GOT3 (cell line): ENCODE measurements at places on chromosomes 13 and 19.

DNA sequence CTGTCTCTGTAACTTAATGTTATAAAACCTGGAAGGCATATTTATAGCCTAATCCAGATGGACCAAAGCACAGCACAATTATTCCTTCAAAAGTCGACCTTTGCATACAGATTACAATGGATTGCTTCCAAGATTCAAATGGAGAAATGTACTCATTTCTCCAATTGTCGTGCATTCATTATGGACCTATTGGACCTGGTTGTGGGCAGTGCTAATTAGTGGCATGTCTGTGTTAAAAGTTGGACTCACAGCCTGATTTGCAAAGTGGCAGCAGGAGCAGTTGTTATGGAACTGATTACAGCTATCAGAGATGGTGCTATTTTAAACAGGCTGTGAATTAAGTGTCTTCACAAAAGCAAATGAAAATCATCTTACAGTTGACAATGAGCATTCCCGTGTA, 1529.3 kb upstream of the SLC10A2 start:
- DNase-seq, result no peak

- DNase-seq, result no peak
Measured at GRCh38 chr13:44812818-44813217, 176.5 kb downstream of the NUFIP1 start.

GRCh38 chr19:45376045-45376724, 5.8 kb upstream of the ERCC2 start:
- DNase-seq, result peak; percentile 33

- DNase-seq, result no peak
Measured at GRCh38 chr13:71090990-71091389, 776.0 kb downstream of the DACH1 start.

GRCh38 chr13:98143157-98143553, 261 bp downstream of the FARP1 start:
- no peak for DNase-seq

DNA sequence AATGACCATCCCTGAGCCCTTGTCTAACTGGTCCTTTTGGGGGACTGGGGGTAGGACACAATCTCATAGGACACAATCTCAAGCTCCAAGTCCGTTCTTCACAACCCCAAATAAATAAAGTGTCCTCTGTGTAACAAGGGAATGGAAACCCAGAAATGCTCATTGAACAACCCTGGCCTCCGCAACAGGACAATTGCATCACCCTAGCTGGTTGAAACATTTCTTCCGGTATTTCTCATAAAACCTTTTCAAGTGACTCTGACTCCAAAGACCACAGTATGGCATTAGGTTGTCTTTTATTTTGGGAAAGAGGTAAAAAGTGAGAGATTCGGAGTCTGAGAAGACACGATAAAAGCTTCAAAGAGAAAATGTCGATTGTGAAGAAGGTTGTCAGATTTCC, 186.6 kb downstream of the ZNF536 start:
- no peak for DNase-seq

GRCh38 chr13:29901710-29902631, 51.6 kb upstream of the UBL3 start:
- no peak for DNase-seq

DNA sequence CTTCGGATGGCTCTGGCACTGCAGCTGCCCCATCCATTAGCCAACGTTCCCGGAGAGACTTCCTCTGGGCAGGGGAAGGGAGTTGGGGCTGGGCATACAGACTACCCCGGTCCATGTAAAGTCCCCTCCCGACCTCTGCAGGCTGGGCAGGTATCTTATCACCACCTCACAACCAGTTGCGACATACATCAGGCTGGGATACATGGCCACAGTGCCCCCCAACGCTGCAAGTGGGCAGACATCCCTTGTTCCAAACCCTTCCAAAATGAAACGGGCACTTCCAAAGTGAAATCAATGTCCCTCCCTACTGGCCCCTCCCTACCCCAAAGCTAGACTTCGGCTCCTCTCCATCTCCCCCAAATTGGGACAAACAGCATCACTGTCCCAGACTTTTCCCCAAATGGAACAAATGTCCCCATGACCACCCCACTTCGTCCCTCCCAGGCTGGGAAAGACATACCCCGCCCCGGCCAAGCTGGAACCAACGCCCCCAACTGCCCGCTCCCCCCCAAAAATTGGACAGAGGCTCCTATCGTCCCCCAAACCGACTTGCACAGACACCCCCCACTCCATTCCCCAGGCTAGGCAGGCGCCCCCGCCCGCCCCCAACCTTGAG, 5.0 kb downstream of the PALM3 start:
- DNase-seq, result no peak

- no peak for DNase-seq
Measured at GRCh38 chr13:33865945-33866344, 48.0 kb downstream of the RFC3 start.

- no peak for DNase-seq
Measured at GRCh38 chr19:47499863-47500830, 14.7 kb downstream of the NAPA start.

GRCh38 chr19:46451352-46451751, 20.0 kb downstream of the PNMA8A start:
- no peak for DNase-seq

- no peak for DNase-seq
Measured at GRCh38 chr19:13917888-13918406, 11.9 kb downstream of the CC2D1A start.

GRCh38 chr19:1287354-1288225, 1.9 kb downstream of the EFNA2 start:
- no peak for DNase-seq

DNA sequence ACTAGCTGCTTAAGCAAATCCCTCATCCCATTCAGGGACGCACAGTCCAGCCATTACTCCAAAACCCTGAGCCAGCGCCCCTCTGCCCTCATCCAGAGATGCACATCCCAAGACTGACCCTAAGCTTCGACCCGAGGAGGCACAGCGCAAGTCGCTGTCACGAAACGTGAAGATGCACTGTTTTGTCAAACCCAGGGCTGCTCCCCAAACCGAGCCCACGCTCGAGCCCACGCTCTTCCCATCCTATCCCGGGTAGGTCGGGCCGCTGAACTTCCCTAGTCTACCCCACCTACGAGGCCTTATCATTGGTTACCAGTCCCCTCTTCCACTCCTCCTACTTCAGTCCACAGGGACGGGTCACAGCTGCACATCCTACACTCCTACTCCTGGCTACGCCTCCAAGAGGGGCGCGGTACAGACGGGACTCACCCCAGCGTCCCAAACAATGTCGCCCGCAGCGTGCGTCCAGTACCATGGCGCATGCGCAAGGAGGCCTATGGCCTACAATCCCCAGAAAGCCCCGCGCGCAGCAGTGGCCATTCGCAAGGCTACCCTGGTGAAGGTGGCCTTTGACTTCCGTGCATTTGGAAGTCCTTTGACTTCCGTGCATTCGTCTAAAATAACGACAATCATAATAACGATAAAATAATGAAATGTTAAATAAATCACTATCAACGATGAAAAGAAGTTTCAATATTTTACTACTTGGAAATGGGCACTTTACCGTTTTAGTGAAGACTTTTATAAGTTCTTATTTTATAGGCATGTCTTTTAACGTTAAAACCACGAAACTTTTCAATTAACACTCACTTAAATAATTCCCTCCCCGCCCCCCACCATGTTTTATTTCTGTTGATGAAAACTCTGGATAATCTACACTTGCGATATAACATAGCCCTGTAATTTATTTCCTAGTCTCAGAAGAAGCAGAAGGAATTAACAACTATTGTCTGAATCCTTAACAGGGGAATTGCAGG, at the start of gene ZNF285:
TSS of gene ZNF285 (minus strand) at position 470 of the 977 bp plus-strand sequence. CDS start 4,395 bp downstream, outside the sequence.
- DNase-seq, result no peak

DNA sequence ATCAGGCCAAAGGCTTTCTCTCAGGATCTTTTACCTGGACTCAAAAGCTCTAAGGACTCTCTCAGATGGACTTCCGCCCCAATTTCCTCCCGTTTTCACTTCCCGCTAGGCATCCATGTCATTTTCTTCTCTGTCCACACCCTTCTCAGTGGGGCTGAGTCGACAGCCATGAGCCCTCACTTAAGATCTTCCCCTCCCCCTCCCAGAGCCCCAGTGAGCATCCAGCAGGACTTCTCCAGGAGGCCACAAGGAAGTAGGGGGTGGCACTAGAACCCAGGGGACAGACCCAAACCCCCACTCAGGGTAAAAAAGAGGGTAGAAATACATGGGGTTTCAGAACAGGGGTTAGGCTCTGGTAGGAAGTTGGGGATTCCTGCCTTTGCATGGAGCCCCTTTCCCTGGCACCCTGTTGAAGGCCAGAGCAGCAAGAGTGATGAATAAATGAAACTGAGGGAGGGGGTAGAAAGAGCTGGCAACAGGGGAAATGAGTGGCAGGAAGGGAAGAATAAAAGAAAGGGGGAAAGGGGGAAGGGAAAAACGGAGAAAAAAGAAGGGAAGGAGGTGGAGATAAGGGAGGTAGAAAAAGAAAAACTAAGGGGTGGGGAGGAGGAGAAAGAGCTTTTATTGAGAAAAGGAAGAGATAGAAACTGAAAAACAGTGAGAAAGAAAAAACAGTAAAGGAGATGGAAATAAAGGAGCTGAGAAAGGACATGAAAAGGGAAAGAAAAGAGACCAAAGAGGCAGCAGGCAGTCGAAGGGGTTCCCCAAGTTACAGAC, 42.3 kb downstream of the DEDD2 start:
- DNase-seq, result no peak

DNA sequence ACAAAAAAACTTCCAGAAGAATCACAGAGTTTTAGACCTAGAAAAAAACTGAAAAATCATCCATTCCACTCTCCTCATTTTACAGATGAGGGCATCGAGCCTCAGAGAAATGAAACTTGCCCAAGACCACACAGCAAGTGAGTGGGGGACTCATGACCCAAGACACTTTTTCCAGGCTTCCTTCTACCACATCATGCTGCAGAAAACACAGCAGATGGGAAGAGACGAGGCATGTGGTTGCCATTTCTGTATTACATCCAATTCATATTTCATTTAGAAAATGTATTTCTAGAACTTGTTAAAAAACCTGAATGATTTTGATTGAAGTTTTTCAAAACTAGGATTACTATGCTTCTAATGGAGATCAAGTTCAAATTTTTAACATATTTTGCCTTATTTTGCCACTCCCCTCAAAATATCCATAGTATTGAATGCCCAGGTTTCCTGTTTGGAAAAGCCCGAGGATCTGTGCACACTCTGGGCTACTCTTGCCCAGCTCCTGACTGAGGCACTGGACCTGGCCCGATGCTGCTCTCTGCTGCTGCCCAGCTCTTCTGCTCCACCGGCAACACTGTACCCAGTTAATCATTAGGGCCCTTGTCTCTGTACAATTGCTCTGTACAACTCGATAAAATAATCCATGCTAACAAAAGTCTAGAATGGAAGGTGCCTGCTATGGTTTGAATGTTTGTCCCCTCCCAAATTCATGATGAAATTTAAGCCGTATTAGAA, 157.4 kb downstream of the EFNB2 start:
- DNase-seq, result no peak

DNA sequence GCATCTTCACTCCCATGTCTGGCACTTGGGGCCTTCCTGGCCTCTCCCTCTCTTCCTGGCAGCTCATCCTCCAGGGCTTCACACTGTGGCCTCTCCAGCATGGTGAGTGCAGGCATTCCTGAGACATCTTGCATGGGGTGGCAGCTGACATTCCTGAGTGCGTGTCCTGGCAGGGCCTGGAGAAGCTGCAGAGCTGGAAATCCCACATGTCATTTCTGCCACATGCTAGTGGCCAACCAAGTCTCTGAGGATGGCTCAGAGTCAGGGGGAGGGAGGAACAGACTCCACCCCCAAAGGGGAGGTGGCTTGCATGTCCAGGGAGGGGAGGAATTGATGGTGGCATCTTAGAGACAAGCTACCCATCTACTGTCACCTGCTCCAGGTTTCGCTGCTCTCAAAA, 41.6 kb upstream of the AMER2 start:
- DNase-seq, result no peak

DNA sequence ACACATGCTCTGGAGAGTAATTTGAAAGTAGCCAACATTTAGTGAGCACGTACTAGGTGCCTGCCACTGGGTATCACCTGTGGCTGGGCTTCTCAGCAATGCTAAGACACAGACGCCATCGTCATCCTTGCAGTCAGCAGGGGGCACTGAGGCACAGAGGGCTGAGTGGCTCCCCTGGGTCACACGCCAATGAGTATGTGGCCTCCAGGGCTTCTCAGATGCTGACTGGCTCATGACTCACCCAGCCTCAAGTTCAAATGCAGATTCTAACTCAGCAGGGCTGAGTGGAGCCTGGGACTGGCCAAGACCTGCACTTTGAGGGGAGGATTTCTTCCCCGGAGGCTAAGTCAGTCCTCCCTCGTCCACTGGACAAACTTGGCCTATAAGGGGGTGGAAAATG, 115.1 kb upstream of the CACNA1A start:
- peak; percentile 45 for DNase-seq

- no peak for DNase-seq
Measured at GRCh38 chr13:78183732-78184131, 265.1 kb upstream of the EDNRB start.

GRCh38 chr13:50152224-50152623, 137.0 kb downstream of the KCNRG start:
- no peak for DNase-seq

GRCh38 chr13:97911311-97912138, 42.0 kb upstream of the IPO5 start:
- DNase-seq, result no peak

DNA sequence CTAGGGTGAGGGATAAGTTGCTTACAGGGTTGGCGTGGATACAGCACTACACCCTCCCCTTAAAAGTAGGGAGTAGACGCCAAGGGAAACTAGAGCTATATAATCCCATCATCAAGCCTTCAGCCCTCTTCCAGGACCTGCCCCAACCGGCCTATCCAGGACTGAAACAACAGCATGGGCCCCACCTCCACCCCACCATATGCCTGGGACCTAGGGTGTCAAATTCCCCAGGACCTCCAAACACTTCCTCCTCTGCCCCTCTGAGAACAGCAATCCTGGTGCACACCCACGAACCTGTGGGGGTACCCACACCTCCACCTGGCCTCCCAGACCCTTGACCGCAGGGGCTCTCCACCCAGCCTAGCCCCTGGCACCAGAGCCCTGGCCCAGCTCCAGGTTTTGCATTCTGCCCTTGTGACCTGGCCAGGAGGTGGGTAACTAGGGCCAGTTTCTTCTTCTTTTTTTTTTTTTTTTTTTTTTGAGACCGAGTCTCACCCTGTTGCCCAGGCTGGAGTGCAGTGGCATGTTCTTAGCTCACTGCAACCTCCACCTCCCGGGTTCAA, 1.4 kb upstream of the CYP2F1 start:
- DNase-seq, result no peak

DNA sequence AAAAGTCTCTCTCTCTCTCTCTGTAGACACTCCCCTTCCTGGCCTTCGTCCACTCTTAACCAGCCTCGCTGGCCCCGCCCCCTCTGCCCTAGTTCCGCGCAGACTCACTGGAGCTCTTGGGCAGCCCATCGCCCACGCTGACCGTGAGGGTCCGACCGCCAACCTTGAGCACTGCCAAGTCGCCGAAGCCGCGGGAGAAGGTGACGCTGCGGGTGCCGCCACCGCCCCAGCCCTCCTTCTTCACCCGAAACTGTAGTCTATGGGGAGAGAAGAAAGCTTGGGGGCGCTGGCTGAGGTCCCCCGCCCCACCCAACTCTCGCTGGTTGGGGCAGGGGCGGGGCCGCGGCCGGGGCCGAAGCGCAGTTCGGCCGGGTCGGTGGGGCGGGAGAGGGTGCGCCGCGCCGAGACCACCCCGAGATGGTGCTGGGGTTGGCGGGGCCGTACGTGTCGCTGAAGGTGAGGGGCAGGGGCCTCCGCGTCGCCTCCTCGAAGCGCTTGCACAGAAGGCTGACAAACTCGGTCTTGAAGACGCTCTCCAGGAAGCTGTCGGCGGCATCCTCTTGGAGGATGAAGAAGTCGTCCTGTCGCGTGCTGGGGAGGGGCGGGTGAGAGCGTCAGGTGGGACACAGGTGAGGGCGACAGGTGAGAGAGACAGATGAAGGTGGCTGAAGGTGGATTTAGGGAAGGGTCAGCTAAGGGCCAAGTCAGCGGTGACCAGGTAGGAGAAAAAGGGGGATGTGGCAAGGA, 12.6 kb upstream of the ZNF414 start:
- peak; percentile 51 for DNase-seq
